ENCODE measurements at places on chromosomes 5 and 9.

DNA sequence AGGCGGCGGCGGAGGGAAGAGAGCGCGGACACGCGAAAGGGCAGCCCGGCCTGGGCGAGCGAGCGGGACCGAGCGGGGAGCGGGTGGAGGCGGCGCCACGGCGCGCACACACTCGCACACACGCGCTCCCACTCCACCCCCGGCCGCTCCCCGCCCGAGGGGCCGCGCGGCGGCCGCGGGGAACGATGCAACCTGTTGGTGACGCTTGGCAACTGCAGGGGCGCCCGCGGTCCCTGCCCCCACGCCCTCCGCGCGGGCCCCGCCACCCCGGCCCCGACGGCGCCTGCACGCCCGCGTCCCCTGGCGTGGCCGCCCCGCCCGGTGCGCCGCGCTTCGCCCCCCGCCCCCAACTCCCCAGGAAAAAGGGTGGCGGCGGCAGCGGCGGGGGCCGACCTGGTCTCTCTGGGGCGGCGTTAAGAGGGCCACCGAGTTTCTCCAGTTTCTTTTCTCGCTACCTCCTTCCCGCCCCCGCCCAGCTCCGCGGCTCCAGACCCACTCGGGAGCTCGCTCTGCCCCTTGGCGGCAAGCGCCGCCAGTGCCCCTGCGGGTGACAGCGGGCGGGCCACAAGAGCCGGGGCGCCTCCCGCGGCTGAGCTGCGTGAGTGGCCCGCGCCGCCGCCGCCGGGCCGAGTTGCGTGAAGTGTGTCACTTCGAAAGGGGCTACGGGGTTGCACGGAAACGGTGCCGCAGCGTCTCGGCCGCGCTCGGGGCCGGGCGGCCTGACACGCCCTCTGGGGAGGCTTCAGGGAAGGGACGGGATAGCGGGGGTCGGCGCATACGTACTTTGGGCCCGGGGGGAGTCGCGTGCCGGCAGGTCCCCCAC lies at the start of gene NR3C1:
NR3C1 (minus strand) TSS at position 94 of the 823 bp plus-strand sequence. CDS start 2,847 bp downstream, outside the sequence.
- peak; percentile 95 for DNase-seq

DNA sequence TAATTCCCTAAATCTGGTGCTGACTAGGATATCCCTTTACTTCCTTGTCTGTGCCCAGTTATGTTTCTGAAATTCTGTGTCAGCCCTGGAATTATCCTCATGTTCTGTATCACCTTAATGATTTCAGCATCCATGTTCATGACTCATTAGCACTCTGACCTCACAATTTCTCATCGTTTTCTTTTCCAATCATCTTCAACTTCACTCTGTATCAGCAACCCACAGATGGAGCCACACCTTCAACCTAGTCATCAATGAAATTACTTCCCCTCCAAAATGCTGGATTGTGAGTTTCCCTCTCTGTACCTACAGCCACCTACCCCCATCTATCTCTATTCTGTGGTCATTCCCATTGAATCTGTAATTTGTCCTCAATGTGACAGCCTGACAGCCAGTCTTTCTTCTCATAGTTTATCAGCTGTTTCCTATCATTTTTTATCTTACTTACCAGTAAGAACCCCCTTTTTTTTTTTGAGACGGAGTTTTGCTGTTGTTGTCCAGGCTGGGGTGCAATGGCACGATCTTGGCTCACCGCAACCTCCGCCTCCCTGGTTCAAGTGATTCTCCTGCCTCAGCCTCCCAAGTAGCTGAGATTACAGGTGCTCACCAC lies 3.1 kb upstream of the IL6ST start:
- peak; percentile 12 for DNase-seq

GRCh38 chr5:100827481-100827889 lies 75.6 kb downstream of the ST8SIA4 start:
- DNase-seq = peak; percentile 7

- DNase-seq = no peak
Measured at GRCh38 chr9:122546196-122546595, 6.7 kb upstream of the OR1N2 start.

GRCh38 chr9:35112257-35113020 lies 3.2 kb downstream of the ATOSB start:
- peak; percentile 51 for DNase-seq

- no peak for DNase-seq
Measured at GRCh38 chr9:76342201-76342600, 52.0 kb downstream of the RFK start.

DNA sequence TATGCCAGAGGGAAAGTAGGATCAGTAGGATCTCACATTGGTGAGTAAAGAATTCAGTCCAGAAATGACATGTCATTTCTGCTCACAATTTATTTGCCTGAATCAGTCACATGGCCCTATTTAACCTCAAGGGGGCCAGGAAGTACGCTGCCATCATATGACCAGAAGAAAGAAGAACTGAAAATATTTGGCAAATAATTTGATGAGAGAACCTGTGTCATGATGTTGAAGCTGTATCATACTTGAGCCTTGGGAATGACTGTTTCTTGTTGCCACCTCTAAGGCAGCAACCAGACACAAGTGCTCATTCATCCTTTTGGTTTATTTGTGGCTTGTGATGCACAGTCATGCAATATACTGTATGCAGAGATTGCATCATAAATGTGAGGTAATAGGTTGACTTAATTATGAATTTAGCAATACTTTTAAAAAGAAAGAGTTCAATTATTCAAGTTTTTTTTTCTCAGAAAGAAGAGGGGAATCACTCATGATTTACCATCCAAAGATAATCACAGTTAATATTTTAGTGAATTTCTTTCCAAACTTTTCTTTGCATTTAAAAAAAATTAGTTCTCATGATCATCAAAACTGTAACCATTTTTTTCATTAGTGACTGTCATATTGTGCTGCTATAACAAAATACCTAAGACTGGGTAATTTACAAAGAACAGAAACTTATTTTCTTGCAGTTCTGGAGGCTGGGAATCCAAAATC lies 8.2 kb upstream of the ZFYVE16 start:
- DNase-seq = no peak

GRCh38 chr5:126531543-126532120 lies 63.4 kb downstream of the ALDH7A1 start:
- peak; percentile 51 for DNase-seq

- DNase-seq = no peak
Measured at GRCh38 chr5:158868546-158868945, 231.2 kb downstream of the EBF1 start.

GRCh38 chr5:136164226-136164625 lies 28.7 kb downstream of the SMIM32 start:
- no peak for DNase-seq

DNA sequence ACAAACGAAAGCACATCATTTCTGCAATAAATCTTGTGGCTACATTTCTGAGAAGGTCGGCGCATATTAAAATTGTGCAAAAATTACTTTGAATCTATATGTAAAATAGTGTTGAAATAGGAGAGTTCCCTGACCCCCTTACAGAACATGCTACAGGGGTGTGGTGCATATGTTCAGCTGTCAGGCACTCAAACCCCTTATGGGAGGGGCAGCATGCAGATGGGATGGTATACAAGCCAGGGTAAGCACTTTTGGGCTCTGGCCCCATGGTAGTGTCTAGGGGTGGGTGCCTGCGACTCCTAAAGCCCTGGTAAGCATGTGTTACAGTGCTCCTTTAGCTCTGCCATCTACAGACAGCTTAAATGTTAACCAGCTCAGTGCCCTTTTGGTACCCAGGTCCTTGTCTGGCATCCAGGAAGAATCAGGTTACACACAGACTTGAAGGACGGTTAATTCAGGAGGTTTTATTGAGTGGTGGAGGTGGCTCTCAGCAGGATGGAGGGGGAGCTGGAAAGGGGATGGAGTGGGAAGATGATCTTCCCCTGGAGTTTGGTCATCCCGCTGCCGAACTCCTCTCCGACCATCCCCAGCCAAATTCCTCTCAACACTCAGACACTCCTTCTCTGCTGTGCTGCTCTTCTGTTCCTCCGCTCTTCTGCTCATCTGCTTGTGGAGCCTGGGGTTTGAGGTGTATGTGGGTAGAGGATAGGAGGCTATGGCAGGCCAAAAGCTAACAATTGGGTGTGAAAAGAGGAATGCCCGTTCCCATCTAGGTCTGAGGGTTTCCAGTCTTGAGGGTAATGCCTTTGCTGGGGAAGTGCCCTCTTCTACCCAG lies 84.6 kb upstream of the RASEF start:
- DNase-seq = no peak

DNA sequence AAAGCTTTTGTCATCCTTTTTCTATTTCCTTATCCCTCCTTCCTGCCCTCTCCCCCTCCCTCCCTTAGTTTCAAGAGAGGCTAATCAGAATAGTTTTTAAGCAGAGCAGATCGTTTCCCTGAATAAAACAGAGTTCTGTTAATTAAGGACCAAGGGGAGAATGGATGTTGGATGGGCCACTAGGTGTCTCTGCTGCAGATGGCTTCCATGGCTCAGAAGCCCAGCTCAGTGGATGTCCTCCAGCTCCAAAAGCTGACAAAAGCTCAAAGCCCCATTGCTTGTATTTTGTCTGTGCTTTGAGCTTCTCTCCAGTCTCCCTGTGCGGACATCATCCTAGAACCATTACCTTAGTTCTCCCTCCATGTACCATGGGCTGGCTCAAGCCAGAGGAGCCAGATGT lies 21.0 kb upstream of the NPR3 start:
- no peak for DNase-seq

- no peak for DNase-seq
Measured at GRCh38 chr5:31218978-31219377, 25.5 kb downstream of the CDH6 start.

DNA sequence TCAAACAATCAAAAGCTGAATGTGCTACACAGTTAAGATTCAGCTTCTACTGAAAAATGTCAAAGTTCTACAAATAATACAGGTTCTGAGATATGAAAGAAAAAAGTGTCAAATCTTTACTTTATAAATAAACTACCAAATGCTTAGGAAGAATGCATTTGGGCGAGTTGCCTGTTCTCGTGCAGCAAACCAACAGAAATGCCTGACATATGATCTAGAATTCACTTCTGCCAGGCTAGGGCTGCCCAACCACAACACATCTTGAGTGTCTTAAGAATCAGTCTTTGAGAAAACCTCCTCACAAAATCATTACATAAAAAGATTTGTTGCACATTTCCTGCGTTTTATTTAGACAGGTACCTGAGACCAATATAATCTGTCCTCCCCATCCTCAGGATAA lies 42.2 kb downstream of the ANKH start:
- no peak for DNase-seq

GRCh38 chr5:164145458-164145857 lies 640.0 kb downstream of the MAT2B start:
- DNase-seq = no peak

GRCh38 chr5:38758774-38759600 lies 86.8 kb upstream of the OSMR start:
- no peak for DNase-seq

DNA sequence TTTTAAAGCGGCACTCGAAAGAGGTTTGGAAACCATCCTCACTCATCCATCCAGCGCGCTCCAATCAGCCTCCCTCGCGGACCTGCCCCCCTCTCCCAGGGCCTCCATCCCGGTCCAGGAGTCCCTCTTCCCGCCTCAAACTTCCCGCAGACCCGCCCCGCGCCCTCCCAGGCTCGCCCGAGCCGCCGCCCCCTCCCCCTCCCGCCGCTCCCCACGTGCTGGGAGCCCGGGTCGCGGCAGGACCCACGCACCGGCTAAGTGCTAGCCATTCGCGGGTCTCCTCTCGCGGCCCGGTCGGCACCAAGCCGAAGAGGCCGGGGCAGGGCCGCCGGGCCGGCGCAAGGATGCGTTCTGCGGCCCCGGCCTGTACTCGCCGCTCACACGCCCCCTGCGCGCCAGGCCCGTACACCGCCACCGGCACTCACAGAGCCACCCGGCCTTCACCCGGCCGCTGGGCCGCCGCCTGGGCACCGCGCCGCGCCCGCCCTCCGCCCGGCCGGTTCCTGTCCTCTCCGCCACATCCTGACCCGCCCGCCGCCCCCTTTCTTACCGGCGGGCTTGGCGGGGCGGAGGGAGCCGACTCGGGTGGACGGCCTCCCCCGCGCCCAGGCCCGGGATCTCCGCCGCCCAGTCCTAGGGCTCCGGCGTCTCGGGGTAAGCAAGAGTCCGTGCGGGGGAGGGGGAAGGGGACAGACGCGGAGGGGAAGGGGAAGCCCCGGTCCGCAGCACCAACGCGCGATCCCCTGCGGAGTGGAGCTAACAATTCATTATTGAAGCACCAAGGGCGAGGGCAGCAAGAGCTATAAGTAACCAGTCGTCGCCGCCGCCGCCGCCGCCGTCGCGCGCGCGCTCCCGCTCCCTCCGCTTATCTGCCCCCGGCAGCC lies 576 bp downstream of the CHD1 start:
- DNase-seq = peak; percentile 84

DNA sequence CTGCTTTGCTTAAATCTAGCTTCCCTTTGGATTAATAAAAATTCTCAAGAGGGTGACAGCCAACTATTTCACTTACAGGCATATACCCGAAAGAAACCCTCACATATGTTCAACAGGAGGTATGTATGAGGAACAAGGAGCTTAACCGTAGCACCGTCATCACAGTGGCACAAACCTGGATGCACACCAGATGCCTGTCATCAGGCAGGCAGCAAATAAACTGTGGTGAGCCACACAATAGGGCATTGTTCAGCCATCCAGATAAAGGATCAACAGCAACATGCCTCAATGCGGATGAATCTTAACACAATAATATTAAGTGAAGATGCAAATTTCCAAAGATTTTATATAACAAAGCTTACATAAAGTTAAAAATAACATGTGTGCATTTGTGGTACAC lies 5.5 kb upstream of the TNFSF15 start:
- DNase-seq = peak; percentile 78

- DNase-seq = no peak
Measured at GRCh38 chr9:100511205-100511604, 38.3 kb downstream of the TMEFF1 start.

- DNase-seq = peak; percentile 30
Measured at GRCh38 chr9:135075234-135076142, 12.0 kb upstream of the OLFM1 start.

DNA sequence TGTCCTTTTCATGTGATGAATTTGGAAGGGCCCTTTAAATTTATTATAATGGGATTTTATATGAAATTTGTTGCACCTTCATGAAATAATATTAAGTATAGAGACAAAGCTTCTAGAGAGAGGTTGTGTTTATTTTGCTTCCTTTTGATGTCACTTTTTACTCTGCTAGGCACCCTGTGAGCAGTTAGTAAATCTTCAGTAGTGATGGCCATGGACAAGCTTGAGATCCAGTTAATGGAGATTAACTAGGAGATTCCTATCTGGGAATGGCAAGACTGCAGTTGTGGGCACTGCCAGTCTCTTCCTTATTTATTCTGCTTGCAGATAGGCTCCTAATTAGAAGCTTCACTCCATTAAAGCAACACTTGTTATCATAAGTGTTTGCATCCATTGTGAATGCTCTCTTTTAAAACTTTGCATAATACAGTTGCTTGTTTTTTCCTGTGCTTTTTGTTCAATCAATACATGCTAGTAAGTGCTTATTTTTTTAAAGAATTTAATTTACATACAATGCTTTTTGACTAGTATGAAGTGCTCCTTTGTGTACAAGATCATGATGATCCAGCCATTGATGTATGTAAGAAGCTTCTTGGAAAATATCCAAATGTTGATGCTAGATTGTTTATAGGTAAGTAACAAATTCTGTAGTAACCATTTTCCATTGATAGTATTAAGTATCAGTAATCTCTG lies 25.9 kb downstream of the UGCG start:
- DNase-seq = no peak
